CD8-positive, alpha-beta T cell (primary cell): ENCODE measurements at places on chromosomes 16 and 17. TPM values are rescaled to one million over a fixed set of nuclear protein-coding genes. Genes with fewer than 3 reads are reported as not detected.

G6PC1 gene
- not detected for total RNA-seq

BCL6B gene
- not detected for total RNA-seq

PDE6G gene
- 3.4 TPM for total RNA-seq

CHD3 gene
- 243 TPM for total RNA-seq

TEX19 gene
- total RNA-seq = not detected

INCA1 gene
- not detected for total RNA-seq

SBK1 gene
- 16.5 TPM for total RNA-seq

SHCBP1 gene
- 0.52 TPM for total RNA-seq

SPAG5 gene
- 26.6 TPM for total RNA-seq

BICDL2 gene
- total RNA-seq = not detected

DNA sequence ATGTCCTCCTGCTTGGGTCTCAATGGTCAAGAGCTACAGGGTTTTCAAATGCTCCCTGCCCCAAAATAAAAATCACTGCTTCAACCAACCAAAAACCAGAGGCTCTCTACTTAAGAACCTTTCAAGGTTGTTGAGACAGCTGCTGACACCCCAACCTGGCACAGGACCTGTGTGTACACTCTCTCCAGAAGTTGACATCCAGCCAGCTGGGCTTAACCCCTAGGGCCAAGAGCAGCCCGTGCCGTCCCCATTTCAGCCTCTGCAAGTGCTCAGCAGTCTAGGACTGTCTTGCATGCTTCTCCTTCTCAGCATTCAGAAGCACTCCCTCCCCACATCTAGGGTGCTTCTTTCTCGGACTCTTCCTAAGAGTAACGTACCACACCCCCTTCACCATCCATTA, 59.0 kb upstream of the TRAP1 start:
- no peak for DNase-seq

GRCh38 chr16:56341656-56342399, 83.5 kb downstream of the AMFR start:
- no peak for DNase-seq

- no peak for DNase-seq
Observed at GRCh38 chr16:81040842-81041241, 5.2 kb downstream of the ATMIN start.

- no peak for DNase-seq
Observed at GRCh38 chr16:5616841-5617240, 519.2 kb upstream of the EEF2KMT start.

DNA sequence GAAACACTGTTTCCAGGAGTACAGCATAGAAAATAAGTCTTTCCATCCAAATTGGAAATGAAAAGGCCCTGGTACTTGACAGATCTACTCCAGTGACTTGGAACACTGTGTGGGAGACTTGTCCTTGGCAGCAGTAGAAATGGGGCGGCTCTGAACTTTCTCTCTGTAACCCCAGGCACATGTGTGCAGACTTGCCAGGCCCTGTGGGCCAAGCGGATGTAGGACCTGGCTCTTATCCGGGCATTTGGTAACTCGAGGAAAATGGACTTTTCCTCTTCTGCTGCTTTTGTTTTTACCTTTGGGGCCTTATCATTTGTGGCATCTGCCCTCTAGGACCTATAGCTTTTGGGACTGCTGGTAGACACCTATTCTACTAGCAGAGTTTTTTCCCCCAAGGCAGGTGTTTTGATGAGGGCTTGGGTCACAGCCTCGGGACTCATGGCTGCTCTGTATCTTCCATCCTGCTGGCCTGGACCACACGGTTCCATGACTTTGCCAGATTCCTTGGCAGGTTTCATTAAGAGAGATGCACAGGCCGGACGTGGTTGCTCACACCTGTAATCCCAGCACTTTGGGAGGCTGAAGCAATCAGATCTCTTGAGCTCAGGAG, 43.5 kb downstream of the SMPD3 start:
- no peak for DNase-seq

DNA sequence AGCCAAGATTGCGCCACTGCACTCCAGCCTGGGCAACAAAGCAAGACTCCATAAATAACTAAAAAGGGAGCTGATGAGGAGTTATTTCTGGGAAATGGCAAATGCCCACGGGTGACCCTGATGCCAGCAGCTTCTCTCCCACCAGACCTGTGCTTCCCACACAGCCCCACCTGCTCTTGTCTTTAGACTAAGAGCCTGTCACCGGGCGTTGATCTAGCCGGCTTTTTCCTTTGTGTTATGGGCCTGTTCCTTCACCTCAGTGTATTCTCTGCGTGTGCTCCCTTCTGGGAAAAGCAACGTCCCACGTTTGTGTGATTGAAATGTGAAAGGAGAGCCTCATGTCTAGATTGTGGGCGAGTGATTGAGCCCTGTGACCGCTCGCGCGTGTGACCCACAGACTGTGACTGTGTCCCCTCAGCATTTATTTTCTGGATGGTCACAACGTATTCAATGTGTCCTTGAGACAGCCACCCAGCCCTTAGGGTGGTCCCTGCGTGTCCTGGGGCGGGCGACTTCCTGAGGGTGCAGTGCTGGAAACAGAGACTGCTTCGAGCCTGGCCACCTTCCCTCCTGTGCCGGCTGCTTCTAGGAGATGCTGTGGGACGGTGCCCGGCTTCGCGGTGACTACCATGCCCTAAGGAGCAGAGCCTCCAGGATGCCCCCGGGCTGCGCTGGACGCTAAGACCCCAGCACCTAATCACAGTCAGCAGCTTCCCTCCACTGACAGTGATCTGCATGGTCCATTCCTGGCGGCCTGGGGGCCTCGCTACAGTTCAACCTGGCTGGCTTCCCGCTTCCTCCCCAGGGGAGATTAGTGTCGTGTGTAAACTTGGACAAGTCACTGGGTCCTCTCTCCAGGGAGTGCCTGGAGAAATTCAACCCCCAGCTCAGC, 7.8 kb upstream of the RNPS1 start:
- DNase-seq = no peak

DNA sequence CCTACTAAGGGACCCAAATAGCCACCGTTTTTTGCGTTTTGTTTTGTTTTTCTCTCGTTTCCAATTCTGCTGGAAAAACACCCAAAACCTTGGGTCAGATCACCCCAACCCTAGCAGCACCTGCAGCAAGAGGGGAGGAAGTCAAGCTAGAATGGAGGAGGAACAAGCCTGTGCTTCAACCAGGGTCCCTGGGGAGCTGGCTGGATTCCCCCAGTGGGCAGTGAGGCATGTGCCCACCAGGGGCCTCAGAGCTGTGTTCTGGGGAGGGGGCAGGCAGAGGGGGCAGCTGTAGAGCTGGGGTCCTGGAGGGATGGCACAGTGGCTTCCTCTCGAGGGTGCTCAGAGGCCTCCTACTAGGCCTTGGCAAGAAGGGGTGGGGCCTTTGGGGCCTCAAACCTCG, 6.5 kb downstream of the CD79B start:
- DNase-seq = no peak

- no peak for DNase-seq
Observed at GRCh38 chr16:79874391-79874790, 273.9 kb upstream of the MAF start.

- no peak for DNase-seq
Observed at GRCh38 chr16:50501986-50502615, 46.1 kb upstream of the NKD1 start.

GRCh38 chr17:42227849-42228700, 33.8 kb upstream of the GHDC start:
- DNase-seq = no peak

GRCh38 chr16:48434653-48435317, 49.6 kb upstream of the SIAH1 start:
- DNase-seq = no peak

DNA sequence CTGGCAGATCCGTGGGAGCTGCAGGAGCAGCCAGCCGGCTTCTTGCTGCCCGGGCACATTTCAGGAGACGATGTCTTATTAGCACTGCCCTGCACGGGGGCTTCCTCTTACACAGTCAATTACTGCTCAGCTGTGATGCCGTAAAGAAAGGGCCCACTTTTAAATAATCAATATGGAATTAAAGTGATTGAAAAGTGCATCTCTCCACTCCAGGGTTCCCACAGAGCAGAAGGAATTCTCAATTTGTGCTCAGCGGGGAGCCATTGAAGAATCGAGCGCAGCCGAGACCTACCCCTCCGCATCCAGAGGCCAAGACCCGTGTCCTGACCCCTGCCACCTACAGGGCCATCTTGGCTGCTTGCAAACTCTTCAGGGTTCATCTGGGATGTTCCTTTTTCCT, 399.4 kb upstream of the C16orf82 start:
- DNase-seq = no peak

- no peak for DNase-seq
Observed at GRCh38 chr16:22970209-22970865, 156.4 kb downstream of the HS3ST2 start.

DNA sequence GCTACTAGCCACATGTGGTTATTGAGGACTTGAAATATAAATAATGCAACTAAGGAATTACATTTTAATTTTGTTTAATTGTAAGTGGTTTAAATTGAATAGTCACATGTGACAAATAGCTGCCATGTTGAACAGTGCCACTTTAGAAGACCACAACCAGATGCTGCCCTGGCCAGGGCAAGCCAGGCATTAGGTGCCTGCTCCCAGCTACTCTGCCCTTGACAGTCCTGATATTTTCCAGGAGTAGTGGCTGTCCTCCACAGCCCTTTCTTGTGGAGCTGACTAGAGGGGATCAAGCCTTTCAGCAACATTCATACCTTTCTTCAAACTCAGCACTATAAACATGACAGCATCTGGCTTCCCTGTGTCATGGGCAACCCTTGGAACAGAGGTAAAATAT, 31.0 kb downstream of the TMEM100 start:
- no peak for DNase-seq

- DNase-seq = no peak
Observed at GRCh38 chr17:81738801-81739393, 26.8 kb downstream of the SLC25A10 start.

- no peak for DNase-seq
Observed at GRCh38 chr16:31099860-31100638, 5.5 kb upstream of the VKORC1 start.

- no peak for DNase-seq
Observed at GRCh38 chr17:78940708-78941107, 15.5 kb upstream of the TIMP2 start.

DNA sequence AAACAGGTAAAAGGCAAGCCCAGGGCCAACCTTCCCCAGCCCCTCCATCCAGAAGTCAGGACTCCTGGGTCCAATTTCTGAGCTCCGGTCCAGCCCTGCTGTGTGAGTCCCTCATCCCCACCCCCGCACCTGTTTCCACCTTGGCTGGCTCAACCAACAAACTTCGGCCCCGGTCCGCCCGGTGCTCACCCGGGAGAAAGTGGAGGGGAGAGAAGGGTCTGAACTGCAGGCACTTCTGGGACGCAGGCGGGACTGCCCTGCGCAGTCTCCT, 541 bp downstream of the RHBDF2 start:
- DNase-seq = no peak

DNA sequence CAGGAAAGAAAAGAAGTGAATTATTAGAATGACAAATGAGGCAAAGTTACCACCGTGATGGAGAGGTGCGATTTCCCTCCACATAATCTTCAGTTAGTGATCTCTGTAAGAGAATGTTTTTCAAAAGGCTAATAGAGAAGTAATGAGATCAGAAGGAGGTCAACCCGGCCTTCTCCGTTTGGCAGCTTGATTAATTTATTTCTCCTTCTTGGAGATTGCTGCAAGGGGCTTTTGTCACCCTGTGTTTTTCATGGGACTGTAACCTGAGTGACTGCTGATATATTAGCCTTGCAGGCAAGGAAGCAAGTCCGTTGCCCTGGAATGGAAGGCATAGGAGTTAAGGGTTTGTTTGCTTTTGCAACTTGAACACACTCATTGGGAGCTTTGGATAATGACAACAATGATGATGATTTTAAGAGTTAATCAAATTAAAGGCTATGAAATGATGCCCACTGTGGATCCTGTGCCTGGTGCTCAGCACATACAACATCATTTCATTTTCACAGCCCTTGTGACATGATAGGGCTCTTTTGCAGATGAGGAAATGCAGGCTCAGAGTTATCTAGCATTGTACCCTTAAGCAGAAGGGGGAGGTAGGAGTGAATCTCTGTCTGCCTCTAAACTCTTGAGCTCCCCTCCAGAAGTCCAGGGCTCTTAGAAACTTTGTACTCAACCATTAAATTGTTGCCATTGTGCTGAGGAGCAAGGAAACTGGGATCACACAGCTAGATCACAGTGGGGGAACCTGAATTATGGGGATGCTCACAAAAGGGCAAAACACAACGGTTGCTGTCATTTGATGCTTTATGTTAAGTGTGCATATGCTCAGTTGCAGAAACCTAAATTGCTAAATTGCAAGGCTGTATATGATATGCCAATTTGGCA, 226.3 kb downstream of the WWOX start:
- DNase-seq = no peak

DNA sequence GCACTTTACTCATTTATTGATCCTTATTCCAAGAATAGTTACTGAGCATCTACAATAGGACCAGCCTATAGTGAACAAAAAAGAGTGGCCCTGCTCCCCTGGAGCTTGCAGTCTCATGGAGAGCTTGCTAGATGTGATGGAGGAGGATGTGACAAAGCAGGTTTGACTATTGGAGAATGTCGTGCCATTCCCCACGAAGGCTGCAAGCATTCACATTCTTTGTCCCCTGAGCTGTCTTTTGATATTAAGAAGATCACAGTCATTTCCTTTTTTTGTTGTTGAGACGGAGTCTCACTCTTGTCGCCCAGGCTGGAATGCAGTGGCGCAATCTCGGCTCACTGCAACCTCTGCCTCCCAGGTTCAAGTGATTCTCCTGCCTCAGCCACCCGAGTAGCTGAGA, 115.0 kb upstream of the ADAMTS18 start:
- no peak for DNase-seq

DNA sequence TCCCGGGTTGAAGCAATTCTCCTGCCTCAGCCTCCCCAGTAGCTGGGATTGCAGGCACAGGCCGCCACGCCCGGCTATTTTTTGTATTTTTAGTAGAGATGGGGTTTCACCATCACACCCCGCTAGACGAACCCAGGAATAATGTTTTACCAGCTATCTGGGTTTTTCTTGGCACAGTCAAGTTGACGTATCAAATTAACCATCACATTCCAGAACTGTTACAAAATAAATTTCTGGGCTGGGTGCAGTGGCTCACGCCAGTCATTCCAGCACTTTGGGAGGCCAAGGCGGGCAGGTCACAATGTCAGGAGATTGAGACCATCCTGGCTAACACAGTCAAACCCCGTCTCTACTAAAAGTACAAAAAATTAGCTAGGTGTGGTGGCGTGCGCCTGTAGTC, 501.2 kb downstream of the SHISA9 start:
- no peak for DNase-seq
